Anterior cingulate cortex (tissue), 58 donors: ENCODE measurements at places on chromosomes 2 and 18.

DNA sequence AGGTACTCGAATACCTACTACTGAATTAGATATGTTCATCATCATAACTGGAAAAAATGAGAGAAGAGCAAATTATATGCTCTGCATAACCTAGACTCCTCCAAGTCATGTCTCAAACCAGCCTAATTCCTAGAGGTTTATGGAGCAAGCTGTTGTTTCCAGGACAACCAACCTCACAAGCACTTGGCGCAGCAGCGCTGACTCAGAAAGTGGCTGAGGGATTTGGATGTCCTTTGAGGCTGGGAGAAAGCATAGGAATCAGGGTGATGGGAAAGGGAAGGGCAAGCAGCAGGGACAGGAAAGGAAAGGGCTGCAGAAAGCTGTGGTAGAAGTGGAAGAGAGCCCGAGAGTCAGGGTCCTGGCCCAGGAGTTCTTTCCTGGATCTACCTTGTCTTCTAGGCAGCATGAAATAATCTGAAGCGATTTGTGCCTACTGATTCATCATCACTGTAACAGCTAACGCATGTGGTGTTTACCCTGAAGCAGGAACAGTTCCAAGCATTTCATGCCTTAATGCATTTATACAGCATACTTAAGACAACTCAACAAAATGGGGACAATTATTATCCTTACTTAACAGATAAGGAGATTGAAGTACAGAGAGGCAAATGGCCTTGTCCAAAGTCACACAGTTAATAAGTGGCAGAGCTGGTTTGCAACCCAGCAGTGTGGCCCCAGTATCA is 3.7 kb downstream of the PLEK start:
- DNase-seq: peak; percentile 37

DNA sequence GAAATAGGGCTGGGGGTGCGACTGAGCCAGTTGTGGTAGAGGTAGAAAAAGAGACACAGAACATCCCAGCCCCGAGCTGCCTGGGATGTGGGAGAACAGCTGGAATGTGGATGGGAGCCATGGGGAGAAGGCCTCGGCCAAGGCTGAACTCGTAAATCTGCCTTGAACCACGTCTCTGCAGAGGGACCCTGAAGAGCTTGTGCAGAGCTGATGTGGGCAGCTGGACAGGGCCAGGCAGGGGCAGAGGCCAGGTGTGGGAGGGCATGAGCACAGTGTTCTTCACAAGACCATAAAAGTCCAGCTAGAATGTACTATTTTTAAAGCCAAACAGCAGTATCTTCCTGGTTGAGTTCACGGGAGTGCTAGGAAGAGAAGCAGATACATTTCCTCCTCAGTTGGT is 5.7 kb downstream of the TCF23 start:
- no peak for DNase-seq

DNA sequence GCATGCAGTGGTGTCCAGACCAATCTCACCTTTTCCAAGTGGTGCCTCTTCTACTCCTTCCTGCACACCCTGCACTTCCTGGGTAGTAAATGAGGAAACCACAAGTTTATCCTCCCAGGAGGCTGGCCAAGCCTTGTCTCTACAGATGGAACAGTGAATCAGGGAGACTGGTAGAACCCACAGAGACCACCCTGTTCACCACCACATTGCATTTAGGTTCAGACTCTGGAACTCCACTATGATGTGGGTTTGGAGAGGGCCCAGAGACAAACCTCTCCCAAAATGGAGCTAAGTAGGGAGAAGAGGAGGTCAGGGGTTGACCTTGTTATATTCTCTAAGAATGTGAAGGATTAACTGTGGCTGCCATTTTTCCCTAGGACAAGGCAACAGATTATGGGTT is 102.8 kb upstream of the FZD7 start:
- no peak for DNase-seq

DNA sequence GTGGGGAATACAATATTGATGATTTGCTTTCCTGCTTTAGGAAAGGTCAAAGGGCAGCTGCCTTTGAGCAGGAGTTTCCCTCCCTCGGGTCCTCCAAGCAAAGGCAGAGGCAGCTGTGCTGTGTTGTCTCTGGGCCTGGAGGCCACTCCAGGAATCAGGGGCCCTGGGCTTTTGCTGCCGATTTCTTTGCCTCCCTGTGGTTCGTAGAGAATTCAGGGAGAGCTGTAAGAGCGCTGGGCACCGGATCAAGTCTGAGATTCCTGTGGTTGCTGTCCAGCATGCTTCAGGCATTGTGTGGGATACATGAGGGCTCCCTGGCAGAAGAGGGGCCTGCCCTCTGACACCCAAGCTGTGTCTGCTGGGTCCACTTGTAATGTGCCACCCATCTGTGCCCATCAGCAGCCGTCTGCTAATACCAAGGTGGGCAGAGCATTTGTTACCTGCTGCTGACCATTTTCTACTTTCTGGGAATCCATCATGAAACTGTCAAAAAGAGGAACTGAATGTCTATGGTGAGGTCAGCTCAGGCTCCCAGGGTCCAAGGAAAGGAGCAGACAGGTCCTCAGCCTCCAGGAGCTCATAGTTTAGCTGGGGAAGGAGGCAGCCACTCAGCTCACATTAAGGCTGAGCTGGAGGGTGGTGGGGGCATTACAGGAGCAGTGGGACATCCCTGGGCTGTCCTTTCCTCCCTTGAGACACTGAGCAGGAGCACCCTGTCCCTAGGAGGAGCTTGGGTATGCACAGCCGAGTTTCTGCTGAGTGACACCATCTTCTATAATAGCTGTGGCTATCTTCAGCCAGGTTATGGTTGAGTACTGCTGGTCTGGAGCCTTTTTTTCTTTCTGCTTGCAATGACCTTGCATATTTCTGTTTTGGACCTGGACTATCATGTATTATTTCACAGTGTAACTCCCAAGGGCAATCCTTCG is 68.5 kb downstream of the CTIF start:
- DNase-seq: no peak

DNA sequence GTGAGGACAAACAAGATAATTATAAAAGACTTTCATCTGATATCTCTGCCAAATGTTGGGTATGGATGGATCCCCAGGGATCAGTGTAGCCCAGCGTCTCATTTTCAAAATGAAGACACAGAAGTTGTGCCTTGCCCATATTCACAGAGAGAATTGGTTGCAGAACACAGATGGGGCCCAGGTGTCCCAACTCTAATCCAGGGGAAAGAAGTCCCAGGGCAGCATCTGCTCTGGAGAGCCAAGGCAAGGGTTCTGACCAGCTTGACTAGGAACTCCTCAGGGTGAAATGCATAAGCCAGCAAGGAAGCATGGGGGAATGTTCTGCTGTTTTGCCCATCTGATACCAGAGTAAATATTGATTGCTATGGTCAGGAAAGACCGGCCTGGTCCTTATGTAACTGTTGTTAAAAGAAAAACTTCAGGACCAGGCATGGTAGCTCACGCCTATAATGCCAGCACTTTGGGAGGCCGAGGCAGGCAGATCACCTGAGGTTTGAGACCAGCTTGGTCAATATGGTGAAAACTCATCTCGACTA is 68.7 kb upstream of the CABLES1 start:
- DNase-seq: no peak
